A549 treated with dexamethasone at 1 μM for 4 hours (cell line): ENCODE measurements at places on chromosomes 2 and 18. TPM values are rescaled to one million over a fixed set of nuclear protein-coding genes. Genes with fewer than 3 reads are reported as not detected.

The ALK gene
- total RNA-seq: 0.02 to 0.04 TPM in 2 of 5 replicates, not detected in the others

The ARHGEF33 gene
- 0.01 to 0.11 TPM (median 0.06 TPM) in 4 of 5 replicates, not detected in the other for total RNA-seq

The SULT1C2 gene
- total RNA-seq: 0.33 to 0.65 TPM (median 0.41 TPM) in 5 replicates

The NYAP2 gene
- 0.02 to 0.04 TPM (median 0.03 TPM) in 4 of 5 replicates, not detected in the other for total RNA-seq

The DHX57 gene
- total RNA-seq: 19.5 to 22.2 TPM (median 20.9 TPM) in 5 replicates

The FOXI3 gene
- total RNA-seq: 0.03 to 0.05 TPM (median 0.04 TPM) in 3 of 5 replicates, not detected in the others

The FBXO15 gene
- 0.61 to 0.91 TPM (median 0.73 TPM) in 5 replicates for total RNA-seq

The GPR17 gene
- 0.06 to 0.08 TPM (median 0.07 TPM) in 3 of 5 replicates, not detected in the others for total RNA-seq

The CD8B gene
- not detected in 5 replicates for total RNA-seq

The IL18RAP gene
- total RNA-seq: 0.06 to 0.14 TPM (median 0.12 TPM) in 3 of 5 replicates, not detected in the others

The CRYGA gene
- total RNA-seq: not detected in 5 replicates

The FAM110C gene
- 0.15 to 0.49 TPM (median 0.34 TPM) in 5 replicates for total RNA-seq

The TRIM43 gene
- 0.07 to 0.17 TPM (median 0.12 TPM) in 4 of 5 replicates, not detected in the other for total RNA-seq

The STK16 gene
- total RNA-seq: 25.9 to 30.2 TPM (median 28.5 TPM) in 5 replicates

The CYP27A1 gene
- total RNA-seq: 0.15 to 0.18 TPM (median 0.18 TPM) in 5 replicates

The PJVK gene
- 1.1 to 1.9 TPM (median 1.6 TPM) in 5 replicates for total RNA-seq

The DSEL gene
- 0.46 to 0.59 TPM (median 0.54 TPM) in 5 replicates for total RNA-seq

The PLCL1 gene
- total RNA-seq: 0.02 TPM in 1 of 5 replicates, not detected in the others

The SLC9A4 gene
- total RNA-seq: not detected in 5 replicates

The SAG gene
- total RNA-seq: 0.24 TPM in 1 of 5 replicates, not detected in the others

The LDLRAD4 gene
- 1.3 to 2.6 TPM (median 2.1 TPM) in 5 replicates for total RNA-seq

The VSNL1 gene
- total RNA-seq: not detected in 5 replicates

The LYPD1 gene
- total RNA-seq: 12.9 to 22.5 TPM (median 16.1 TPM) in 5 replicates

The NXPH2 gene
- not detected in 5 replicates for total RNA-seq

The MC5R gene
- not detected in 5 replicates for total RNA-seq

The REG1B gene
- not detected in 5 replicates for total RNA-seq

The FABP1 gene
- total RNA-seq: not detected in 5 replicates

The CFAP210 gene
- total RNA-seq: 0.22 to 0.77 TPM (median 0.40 TPM) in 5 replicates

The LRRTM1 gene
- total RNA-seq: not detected in 5 replicates

The EPAS1 gene
- total RNA-seq: 93.1 to 135 TPM (median 124 TPM) in 5 replicates

The CCBE1 gene
- total RNA-seq: 7.0 to 16.4 TPM (median 13.2 TPM) in 5 replicates

The GAD1 gene
- 0.13 to 0.47 TPM (median 0.32 TPM) in 5 replicates for total RNA-seq

The NMS gene
- not detected in 5 replicates for total RNA-seq

The CFAP53 gene
- total RNA-seq: 0.22 to 0.33 TPM (median 0.27 TPM) in 5 replicates

The ACADL gene
- 0.06 to 0.14 TPM (median 0.07 TPM) in 3 of 5 replicates, not detected in the others for total RNA-seq

The GPN1 gene
- total RNA-seq: 56.4 to 64.0 TPM (median 57.1 TPM) in 5 replicates

The ATP6V1C2 gene
- 0.11 to 0.37 TPM (median 0.14 TPM) in 5 replicates for total RNA-seq

The EPHA4 gene
- total RNA-seq: 0.48 to 1.8 TPM (median 0.84 TPM) in 5 replicates
